ENCODE measurements at places on chromosomes 12 and 14. TPM values are rescaled to one million over a fixed set of nuclear protein-coding genes. Genes with fewer than 3 reads are reported as not detected.

GRCh38 chr12:56678852-56679251 lies 9.2 kb downstream of the PTGES3 start:
- H3K27ac ChIP-seq, result no peak overlapping the region
- H3K36me3 ChIP-seq, result no peaks in the 10 kb centered on the region
- peaks cover 20% of the 10 kb centered on the region for H3K4me1 ChIP-seq
- no peak for DNase-seq

GRCh38 chr14:99430491-99430890 lies 50.2 kb downstream of the SETD3 start:
- H3K36me3 ChIP-seq, result peaks cover 9% of the 10 kb centered on the region
- peak overlapping the region; percentile 57 for H3K27ac ChIP-seq
- peaks cover 2% of the 10 kb centered on the region for H3K4me1 ChIP-seq
- H3K27me3 ChIP-seq, result no peaks in the 10 kb centered on the region
- H3K4me3 ChIP-seq, result no peak overlapping the region

DNA sequence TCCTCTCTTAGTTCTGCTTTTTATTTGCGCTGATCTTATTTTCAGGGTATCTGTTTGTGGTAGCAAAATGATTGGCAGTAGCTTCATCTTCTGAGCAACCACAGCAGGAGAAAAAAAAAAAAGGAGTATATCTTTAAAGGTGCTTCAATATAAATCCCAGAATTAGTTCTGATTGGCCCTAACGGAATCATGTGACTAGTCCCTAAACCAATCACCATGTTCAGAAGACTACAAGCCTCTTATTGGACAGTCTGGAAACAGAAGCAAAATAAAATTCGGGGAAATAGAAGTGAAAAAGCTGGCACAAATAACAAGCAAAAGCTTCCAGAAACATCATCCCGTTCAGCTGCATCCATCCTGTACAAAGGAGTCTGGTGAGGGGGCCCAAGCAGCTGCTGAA lies 49.9 kb upstream of the PTPRO start:
- DNase-seq, result no peak
- peaks cover 21% of the 10 kb centered on the region for H3K4me1 ChIP-seq
- no peak overlapping the region for H3K27ac ChIP-seq
- no peak overlapping the region for H3K4me3 ChIP-seq
- H3K36me3 ChIP-seq, result no peaks in the 10 kb centered on the region
- H3K27me3 ChIP-seq, result no peaks in the 10 kb centered on the region

Gene NFATC4
- 58.9 TPM for total RNA-seq

Gene DNAJC22
- not detected for total RNA-seq

Gene KRT2
- total RNA-seq, result not detected

Measured in ascending aorta (tissue), 2 donors.